ENCODE measurements at places on chromosomes 5 and 9. TPM values are rescaled to one million over a fixed set of nuclear protein-coding genes. Genes with fewer than 3 reads are reported as not detected.

- DNase-seq: no peak
These were observed 5.7 kb downstream of the MAPKAP1 start for GRCh38 chr9:125701351-125701750.

- no peak for DNase-seq
These were observed 124.4 kb downstream of the MEF2C start for GRCh38 chr5:88758591-88758990.

DNA sequence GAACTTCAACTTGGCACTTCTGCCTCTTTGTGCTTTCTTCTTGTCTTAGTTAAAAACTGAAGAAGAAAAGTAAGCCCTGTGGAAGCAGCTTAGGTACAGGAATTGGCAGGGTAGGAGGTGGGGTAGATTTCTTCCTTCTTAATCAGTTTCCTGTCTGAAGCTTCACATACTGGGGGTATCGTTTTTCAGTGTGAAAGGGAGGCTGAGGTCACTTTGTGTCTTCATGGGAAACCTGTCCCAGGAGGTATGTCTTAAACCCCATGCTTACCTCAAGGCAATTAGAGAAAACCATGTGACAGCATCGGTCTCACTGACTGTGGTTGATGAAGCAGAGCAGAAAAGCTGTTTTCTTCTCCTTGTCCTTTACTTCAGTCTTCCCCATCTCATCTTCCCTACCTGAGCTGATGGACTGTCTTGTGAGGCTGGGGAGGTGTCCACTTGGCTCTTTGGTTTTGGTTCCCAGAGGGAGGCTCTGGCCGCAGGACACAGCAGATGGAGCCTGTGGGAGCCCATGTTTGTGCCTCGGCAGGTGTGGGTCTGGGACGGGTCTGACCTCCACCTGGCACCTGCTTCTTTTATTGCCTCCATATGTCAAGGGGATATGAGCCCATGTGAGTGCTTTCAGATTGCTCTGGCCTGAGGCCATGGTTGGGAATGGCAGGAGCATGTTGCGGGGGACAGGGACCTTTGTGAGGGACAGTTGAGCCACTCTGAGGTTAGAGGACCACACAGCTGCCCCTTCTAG lies 47.0 kb downstream of the SH3GL2 start:
- no peak for DNase-seq

- no peak for DNase-seq
These were observed 176.6 kb upstream of the C9orf72 start for GRCh38 chr9:27749838-27750237.

DNA sequence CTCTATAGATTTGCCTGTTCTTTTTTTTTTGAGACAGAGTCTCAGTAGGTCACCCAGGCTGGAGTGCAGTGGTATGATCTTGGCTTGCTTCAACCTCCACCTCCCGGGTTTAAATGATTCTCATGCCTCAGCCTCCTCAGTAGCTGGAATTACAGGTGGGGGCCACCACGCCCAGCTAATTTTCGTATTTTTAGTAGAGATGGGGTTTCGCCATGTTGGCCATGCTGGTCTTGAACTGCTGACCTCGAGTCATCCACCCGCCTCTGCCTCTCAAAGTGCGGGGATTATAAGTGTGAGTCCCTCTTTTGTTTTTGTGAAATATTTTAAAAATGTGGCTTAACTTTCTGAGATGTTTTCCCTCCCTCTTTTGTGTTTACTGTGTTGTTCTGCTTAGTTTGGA lies 29.2 kb downstream of the HSPA4 start:
- no peak for DNase-seq

The PHYHD1 gene
- 26.6 TPM for total RNA-seq

The ASPN gene
- total RNA-seq: 7.5 TPM
